CD4-positive, alpha-beta T cell treated with Interleukin-10 for 1 hour (primary cell): ENCODE measurements at places on chromosomes 2 and 18.
A peak's percentile ranks its signal among the peaks of the same experiment; 100 is the strongest.

DNA sequence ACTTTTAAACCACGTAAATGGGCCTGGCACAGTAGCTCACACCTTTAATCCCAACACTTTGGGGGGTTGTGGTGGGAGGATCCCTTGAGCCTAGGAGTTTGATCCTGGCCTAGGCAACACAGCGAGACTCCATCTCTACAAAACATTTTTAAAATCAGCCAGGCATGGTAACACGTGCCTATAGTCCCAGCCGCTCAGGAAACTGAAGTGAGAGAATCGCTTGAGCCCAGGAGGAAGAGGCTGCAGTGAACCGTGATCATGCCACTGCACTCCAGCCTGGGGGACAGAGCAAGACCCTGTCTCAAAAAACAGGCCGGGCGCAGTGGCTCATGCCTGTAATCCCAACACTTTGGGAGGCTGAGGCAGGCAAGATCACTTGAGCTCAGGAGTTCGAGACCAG lies 12.2 kb downstream of the ROCK1 start:
- no peak for DNase-seq

DNA sequence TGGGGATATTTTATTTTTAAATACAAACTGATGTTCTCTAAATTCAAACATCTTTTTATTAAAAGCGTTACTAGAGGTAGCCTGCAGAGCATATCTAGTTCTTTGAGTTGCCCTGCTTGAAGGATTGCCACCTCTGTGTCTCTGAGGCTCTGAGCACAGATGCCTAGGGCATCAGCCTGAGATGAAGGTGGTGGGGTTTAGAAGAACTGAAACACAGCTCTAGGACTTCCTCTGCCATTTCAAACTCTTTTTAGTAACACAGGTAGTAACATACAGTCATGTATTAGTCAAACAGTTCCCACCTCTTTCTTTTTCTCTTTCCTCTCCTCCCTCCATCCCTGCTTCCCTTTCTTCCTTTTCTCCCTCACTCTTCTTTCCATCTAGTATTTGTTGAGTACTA lies 57.6 kb downstream of the TTC21B start:
- DNase-seq: no peak

GRCh38 chr18:56444201-56444600 lies 194.2 kb downstream of the TXNL1 start:
- DNase-seq: no peak

DNA sequence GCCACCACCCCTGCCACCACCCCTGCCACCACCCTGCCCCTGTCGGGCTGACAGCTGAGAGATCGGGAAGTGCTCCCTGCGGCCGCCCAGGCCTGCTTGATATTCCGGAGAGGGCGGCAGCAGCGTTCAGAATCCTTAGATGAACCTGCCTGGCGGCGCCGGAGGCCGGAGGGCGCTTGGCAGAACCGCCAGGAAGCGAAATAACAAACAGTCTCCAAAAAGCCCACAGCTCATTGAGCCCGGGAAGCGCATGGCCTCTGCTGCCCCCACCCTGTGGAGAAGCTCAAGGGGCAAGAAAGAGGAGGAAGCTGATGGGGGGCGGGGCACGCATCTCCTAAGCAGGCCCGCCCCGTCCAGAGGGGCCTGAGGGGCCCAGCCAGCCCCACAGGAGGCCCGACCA lies 92.2 kb upstream of the MBOAT2 start:
- no peak for DNase-seq

- no peak for DNase-seq
These were observed 12.9 kb upstream of the DTNA start for GRCh38 chr18:34697233-34697632.

DNA sequence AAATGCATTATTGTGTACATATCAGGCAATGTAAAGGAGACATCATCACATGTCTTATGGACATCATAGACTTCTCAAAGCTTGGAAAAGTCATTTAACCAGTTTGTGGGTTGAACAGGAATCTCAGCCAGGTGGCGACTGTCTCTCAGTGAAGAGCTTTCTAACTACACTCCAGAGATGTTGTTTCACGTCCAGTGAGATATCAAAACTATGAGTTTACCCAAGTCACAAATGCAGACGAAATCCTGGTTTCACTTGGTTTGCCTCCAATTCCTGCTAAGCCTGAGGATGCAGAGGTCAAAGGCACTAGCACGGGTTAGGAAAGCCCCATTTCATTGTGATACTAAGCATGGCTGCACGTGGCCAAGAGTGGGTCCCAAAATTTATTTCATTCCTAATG lies 384.5 kb upstream of the MEIS1 start:
- DNase-seq: no peak

DNA sequence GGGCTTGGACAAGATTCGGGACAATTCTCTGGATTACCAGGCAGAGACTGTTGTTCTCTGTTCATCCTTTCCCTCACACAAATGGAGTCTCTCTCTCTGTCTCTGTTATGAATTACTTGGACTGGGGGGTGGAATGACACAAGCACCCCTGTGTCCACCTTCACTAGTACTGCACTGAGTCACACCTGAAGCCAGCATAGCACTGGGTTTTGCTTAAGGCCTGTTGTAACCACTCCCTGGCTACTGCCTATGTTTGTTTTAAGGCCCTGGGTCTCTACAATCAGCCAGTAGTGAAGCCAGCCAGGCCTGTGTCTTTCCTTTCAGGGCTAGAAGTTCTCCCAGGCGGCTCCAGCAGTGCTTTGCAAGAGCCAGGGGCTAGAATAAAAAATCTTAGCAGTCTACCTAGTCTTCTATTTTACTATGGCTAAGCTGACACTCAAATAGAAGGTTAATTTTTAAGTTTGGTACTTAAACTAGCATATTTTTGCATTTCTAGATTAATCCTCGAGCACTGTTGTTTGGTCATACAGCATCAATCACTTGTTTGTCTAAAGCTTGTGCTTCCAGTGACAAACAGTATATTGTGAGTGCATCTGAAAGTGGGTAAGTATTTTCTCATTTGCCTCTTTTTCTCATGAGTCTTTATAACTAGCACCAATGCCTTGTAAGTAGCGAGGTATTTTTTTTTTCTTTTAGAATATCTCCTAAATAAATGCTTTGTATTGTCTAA lies 27.8 kb downstream of the WDR7 start:
- no peak for DNase-seq

DNA sequence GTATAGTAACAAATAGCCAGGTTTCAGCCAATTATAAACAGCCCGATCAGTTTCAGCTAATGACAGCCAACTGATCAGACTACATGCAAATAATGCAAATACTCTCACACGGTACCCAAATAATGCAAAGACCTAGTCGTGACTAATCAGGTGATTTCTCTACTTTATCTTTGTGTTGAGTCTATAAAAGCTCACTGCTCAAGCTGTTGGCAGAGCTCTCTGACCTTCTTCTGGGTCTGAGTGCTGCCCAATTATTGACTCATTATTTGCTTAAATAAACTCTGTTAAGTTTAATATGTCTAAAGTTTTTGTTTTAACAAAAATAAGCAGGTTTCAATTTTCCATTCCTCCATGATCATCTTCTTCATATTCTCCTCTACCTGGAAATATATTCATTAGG lies 1971.7 kb downstream of the SUCLG1 start:
- no peak for DNase-seq

- DNase-seq: no peak
These were observed 850.6 kb downstream of the CNTNAP5 start for GRCh38 chr2:124875627-124876244.

DNA sequence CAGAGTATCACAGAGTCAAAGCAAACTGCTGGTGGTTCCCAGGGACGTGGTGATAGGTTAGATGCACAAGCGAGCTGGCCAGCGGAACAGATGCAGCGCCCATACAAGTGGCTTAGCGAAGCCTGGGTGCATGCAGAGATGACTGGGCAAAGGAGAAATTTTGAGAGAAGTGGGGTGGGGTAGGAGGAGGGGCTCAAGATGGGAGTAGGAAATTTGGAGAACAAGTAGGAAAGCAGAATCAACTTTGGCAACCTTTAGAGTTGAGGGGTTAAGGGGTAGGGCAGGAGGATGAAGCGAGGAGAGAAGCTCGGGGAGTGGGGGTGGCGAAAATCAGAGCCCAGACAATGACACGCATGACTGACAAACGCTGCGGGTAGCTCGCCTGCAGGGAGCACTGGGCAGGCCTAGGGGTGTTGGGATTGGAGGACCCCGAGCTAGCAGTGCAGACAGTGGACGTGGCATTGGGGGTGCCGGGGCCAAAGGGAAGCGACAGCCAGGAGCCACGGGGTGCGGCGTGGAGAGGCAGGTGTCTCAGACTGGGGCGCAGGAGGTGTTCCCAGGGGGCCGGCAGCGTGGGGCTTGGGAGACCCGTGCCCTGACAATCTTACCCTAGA lies 431 bp downstream of the FAM98A start:
- peak; percentile 45 for DNase-seq
